ENCODE measurements at places on chromosomes 1 and 21.

DNA sequence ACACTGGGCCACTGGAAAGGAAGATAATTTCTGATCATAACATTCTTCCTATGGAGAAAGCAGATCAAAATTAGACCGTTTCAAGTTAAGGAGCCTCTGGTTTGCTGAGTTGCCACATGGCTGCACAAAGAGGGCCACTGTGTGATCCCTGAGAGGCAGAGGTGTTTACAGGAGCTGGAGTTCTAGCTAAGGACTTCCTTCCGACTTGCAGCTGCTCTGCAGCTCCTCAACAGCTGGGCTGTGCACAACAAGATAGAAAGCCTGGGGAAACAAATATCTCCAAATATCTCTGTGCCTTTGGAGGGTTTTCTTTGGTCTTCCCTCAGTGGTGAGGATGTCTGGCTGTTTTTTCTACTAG lies 26.8 kb downstream of the GADD45A start:
- no peak for DNase-seq

DNA sequence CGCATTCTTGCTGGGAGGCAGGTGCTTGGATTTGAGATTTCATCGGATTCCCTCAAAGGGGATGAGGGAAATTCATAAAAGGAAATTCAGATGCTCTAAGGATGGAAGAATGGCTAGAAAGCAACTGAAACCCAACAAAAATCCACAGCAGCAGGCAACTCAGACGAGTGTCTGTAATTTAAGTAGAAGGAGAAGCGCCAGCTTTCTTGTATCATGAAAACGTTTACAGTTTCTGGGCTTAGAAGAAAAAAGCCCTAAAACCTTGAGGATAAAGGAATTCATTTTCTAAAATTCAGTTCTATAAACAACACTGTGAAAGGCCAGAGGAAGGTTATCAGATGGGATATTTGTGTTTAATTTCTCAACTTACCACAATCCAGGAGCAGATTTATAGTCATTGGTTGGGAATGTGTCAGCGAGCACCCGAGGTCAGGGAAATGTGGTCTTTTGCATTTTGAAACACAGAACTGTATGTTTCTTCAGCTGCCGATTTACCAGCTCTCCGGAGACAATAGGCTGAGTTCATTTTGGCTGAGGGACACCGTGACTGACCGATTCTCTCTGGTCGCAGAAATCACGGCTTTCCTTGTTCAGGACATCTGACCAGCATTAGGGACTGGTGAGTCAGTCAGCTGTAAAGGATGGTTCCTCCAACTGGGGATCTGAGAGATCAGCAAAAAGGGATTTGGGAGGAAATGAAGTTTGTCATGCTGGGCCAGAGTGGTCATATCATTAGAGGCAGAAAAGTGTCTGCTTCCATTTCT lies 111.6 kb upstream of the ERRFI1 start:
- no peak for DNase-seq

DNA sequence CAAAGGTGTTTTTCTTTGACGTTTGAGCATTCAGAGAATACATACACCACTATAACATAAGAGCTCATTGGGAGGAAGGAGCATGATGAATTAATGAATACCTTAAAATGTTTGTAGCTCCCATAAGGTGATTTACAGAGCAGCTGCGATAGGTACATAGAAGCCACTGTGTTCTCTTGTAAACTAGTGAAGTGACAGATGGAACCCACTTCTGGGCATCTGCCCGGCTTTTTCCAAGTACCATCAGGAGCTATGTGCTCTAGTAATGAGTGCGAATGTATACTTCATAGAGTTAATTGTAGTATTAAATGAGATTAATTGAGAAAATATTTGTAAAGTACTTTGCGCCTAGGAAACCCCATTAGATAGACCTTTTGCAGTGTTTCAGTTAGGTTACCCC lies 48.4 kb downstream of the HENMT1 start:
- DNase-seq = no peak

- DNase-seq = no peak
Measured at GRCh38 chr1:213003256-213003655, 12.4 kb downstream of the ANGEL2 start.

DNA sequence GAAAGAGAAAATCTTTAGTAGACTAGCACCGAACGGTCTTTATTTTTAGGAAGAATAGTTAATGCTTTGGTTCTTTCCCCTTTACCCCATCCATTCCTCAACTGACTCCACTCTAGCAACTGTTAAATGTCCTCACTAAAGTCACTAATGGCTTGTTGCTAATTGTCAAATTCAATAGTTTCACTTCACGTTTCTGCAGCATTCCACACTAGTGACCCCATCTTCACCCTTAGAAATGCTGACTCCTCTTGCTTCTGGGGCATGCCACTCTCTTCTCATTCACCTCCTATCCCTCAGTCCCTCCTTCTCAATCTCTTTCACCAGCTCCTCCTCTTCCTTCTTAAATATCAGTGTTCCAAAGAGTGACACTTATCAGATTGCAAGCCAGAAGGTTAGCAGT lies 19.4 kb upstream of the CADM3 start:
- DNase-seq = no peak

- no peak for DNase-seq
Measured at GRCh38 chr1:169012416-169012815, 94.1 kb upstream of the ATP1B1 start.

GRCh38 chr21:41387042-41387819 lies 25.4 kb downstream of the MX2 start:
- DNase-seq = no peak

DNA sequence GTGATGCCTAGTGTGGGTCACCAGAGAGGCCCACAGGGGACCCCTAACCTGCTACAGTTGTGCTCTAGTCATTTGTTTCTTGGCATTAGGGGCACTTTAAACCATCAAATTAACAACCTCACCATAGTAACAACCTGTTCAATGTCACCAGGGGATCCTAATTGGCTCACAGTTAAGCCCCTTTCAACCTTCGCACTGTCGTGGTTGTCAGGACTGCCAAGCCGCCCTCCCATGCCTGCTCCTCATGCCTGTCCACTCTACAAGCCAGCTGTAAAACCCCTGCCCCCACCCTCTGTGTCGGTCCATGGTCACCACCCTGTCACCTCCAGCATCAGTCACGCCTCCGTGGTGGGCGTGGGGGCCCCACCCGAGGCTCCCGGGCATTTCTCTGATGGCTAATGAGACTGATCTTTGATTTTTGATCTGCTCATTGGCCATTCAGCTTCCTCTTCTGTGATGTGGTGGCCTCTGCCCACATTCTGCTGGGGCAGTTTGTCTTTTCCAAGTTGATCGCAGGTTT lies 96.6 kb downstream of the WDR4 start:
- no peak for DNase-seq

DNA sequence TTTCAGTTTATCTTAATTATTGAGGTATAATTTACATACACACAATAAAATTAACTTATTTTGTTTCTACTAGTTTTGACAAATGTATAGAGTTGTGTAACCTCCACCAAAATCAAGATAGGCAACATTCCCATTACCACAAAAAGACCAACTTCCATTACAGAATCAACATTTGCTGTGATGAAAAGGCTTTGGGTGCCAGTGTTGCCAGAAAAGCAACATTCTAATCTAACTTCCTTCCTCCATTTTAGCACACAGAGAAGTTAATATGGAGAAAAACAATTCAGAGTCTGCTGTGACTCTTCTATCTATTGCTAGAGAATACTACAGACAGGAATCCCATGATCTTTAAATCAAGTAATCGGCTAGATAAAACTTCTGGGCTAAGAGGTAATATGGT lies 245.3 kb downstream of the RERE start:
- DNase-seq = no peak

- no peak for DNase-seq
Measured at GRCh38 chr1:38327559-38327973, 281.0 kb upstream of the POU3F1 start.

- no peak for DNase-seq
Measured at GRCh38 chr1:186188736-186189135, 186.3 kb downstream of the TPR start.

DNA sequence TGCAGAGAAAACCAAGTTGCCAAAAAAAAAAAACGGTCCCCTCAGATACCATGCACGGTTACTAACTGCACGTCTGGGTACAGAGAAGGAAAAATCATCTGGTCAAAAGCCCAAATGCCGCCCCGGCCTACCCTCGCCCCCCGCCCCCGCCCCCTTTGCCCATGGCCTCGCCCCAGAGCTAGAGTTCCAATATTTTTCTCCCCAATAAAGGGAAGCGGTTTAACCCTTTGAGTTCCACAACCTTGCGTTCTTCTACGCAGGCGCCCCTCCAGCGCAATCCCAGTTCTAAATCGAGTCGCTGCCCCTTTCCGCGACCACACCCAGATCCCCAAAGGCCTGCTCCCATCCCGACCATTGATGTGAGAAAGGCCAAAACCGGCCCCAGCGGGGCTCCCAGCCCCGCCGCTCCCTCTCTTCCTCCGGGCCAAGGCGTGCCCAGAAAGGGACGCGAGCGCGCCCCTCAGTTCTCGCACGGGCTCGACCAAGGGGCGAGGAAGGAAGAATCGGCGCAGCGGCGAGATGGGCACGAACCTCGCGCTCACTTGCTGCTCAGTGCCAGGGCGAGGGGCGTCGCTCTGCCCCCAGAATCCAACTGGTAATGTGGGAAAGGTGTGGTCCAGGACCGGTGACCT lies 797 bp downstream of the WDR47 start:
- DNase-seq = no peak

DNA sequence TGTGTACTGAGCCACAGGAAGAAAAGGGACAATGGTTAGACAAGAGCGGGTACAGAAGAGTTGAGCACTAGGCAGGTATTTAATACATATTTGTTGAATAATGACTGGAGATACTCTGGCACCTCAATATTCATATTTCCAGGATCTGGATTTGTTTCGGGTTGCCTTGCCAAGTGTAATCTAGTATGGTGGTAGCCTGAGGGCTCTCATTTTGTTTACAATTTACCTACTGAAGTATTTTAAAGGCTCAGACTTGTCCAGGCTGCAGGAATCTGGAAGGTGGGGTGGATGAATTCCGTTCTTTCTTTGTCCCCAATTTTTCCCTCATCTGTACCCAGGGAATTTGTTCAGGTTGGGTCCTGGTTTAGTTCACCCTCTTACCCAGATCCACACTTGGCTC lies 95.0 kb downstream of the CACHD1 start:
- no peak for DNase-seq

DNA sequence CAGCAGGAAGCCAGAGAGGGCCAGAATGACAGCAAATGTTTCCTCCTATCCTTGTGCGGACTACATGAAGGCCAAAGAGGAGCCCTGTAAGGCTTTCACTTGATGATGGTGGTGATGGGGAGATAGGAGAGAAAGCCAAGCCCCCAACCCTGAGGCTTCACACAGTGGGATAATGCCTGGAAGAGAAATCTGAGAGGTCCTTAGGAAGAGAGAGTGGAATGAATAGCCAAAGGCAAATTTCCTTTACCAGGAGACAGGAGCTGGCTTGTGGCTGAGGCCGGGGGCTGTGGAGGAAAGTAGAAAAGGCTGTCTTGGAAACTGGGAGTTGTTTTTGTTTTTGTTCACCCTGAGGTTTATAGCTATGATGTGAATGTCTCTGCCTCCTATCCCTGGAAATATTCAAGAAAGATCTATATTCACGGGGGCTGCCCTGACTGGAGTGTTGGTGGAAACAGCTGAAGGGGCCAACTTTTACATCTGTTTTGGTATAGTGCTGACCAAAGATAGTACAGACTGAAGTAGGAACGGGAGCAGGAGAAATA lies 13.0 kb upstream of the RNF19B start:
- no peak for DNase-seq

GRCh38 chr1:105337420-105337819 lies 1587.7 kb downstream of the AMY1C start:
- DNase-seq = peak; percentile 10

DNA sequence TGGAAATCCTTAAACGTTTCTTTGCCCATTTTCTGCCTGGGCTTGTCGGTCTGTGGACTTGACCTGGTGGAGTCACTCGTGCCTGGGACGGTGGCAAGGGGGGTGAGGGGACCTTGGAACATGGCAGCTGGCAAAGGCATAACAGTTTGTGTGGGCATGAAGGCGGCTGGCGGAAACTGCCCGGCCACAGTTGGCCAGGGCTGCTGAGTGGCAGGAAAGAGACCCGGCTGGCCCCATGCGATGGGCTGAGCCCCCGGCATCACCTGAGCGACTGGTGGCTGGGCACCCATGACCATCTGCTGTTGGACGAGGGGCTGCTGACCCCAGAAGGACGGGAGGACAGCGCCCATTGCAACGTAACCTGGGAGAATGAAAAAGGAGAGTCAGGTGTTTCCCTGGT lies 49.3 kb upstream of the C8B start:
- no peak for DNase-seq

DNA sequence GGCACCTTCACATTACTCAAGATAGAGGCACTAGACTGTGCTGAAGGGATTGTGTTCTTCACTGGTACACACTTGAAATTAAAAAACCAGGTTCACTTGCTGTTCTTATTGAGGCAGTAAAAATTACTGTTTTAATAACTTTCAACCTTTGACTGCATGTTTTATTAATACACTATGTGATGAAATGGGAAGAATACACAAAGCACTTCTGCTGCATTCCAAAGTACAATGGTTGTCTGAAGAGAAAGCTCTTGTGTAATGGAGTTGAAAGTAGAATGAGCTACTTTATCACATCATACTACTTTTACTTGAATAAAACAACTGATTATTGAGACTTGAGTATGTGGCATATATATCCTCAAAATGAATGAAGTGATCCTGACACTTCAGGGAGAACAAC lies 49.7 kb downstream of the LRRC8C start:
- no peak for DNase-seq

- DNase-seq = no peak
Measured at GRCh38 chr1:19073311-19074186, 117.1 kb upstream of the IFFO2 start.

DNA sequence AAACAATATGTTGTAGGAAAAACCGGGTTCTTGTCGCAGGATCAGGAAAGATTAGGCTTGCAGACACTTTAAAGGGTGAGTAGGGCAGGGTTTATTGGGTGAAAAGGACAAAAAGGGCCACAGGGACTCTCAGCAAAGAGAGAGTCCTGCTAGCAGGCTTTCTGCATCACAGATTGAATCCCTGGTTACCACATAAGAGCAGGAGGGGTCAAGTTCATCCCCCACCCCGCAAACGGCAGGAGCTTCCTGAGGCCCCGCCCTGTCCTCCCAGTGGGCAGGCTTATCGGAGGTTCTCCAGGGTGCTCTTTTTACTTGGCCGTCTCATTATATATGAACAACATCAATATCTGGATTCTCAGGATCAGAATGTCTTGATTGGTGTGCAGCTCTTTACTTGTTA lies 47.7 kb downstream of the SYCP1 start:
- no peak for DNase-seq

- no peak for DNase-seq
Measured at GRCh38 chr1:197391303-197392226, 123.5 kb downstream of the CRB1 start.

DNA sequence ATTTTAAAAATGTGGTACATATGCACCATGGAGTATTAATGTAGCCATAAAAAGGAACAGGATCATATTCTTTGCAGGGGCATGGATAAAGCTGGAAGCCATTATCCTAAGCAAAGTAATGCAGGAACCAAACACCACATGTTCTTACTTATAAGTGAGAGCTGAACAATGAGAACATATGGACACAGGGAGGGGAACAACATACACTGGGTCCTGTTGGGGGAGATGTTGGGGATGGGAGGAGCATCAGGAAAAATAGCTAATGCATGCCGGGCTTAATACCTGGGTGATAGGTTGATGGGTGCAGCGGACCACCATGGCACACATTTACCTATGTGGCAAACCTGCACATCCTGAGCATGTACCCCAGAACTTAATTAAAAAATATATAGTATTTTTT lies 352.5 kb upstream of the KAZN start:
- no peak for DNase-seq

GRCh38 chr21:42677339-42678321 lies 24.2 kb downstream of the PDE9A start:
- DNase-seq = peak; percentile 70

GRCh38 chr1:234725177-234726132 lies 115.5 kb upstream of the IRF2BP2 start:
- DNase-seq = no peak

Measured in NCI-H1417 treated with DMSO at 0.1 percent for 48 hours (cell line).